ENCODE measurements at places on chromosomes 2 and 18. TPM values are rescaled to one million over a fixed set of nuclear protein-coding genes. Genes with fewer than 3 reads are reported as not detected.

Gene RFX8
- total RNA-seq = 1.8 TPM

Gene OSBPL1A
- 16.8 TPM for total RNA-seq

Gene GRHL1
- total RNA-seq = under 0.01 TPM

Gene CGREF1
- total RNA-seq = 1.8 TPM

Gene CYBRD1
- 55.5 TPM for total RNA-seq

Gene PLB1
- total RNA-seq = 1.9 TPM

Gene KHK
- total RNA-seq = 0.89 TPM

Gene ESPNL
- 13.5 TPM for total RNA-seq

Gene STPG4
- total RNA-seq = 1.2 TPM

Gene OTOS
- total RNA-seq = not detected

Gene DNAJB2
- 30.0 TPM for total RNA-seq

Gene NOSTRIN
- total RNA-seq = 0.18 TPM

Gene RNF152
- 4.3 TPM for total RNA-seq

Gene HOXD12
- not detected for total RNA-seq

Gene ERBB4
- total RNA-seq = not detected

Gene GKN1
- total RNA-seq = not detected

Gene CEBPZOS
- 21.3 TPM for total RNA-seq

Gene REG3A
- not detected for total RNA-seq

Gene CTLA4
- not detected for total RNA-seq

Gene CDH19
- total RNA-seq = not detected

Gene SPRED2
- total RNA-seq = 15.1 TPM

Gene FAM210A
- total RNA-seq = 12.2 TPM

Gene FLACC1
- total RNA-seq = 0.35 TPM

Gene INPP5D
- 0.29 TPM for total RNA-seq

Gene NR4A2
- total RNA-seq = 0.18 TPM

Gene C2orf80
- not detected for total RNA-seq

Gene COL3A1
- 2,539 TPM for total RNA-seq

Gene NAT8
- not detected for total RNA-seq

Gene CFAP65
- not detected for total RNA-seq

Gene EFR3B
- 0.18 TPM for total RNA-seq
